ENCODE measurements at places on chromosomes 3 and 15.

GRCh38 chr3:149180057-149180573 is 41.5 kb downstream of the CP start:
- DNase-seq: no peak

DNA sequence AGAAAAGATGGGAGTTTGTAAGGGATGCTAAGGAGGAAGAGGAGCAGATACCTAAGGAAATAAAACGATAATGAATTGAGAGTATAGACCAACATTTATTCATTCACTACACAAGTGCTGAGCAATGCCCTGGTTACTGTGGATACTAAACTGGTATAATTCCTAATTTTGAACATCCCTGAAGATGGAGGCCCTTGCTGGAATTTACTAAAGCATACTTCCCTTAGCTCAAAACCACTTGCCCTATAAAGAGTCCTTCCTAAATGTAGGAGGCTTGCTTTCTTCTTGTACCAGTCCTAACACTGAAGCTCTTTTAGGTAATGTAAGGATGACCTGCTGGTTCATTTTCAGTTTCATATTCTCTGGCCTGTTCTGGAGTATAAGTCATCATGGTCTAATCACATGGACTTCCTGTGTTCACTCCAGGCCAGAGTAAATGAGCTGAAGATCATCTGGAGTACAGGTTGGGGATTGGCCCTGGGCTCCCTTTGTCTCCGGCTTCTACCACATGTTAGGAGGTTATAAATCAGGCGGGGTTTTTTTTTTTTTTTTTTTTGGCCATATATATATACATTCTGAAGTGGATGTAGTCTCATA is 40.1 kb upstream of the MTMR10 start:
- no peak for DNase-seq

DNA sequence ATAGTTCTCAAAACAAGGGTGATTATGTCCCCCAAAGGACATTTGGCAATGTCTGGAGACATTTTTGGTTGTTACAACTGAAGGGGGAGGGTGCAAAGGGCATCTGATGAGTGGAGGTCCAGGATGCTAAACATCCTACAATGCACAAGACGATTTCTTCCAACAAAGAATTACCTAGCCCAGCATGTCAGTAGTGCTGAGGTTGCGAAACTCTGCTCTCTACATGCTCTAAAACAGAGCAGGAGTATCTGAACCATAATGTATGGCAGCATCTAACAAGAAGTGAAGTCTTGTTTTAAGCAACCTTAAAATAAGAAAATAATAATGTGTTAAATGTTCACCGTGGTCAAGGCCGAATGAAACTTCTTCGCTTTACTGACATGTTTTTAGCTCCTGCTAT is 7.0 kb downstream of the GYG1 start:
- DNase-seq: no peak

- DNase-seq: no peak
Observed at GRCh38 chr3:157500232-157500631, 3.0 kb downstream of the VEPH1 start.

DNA sequence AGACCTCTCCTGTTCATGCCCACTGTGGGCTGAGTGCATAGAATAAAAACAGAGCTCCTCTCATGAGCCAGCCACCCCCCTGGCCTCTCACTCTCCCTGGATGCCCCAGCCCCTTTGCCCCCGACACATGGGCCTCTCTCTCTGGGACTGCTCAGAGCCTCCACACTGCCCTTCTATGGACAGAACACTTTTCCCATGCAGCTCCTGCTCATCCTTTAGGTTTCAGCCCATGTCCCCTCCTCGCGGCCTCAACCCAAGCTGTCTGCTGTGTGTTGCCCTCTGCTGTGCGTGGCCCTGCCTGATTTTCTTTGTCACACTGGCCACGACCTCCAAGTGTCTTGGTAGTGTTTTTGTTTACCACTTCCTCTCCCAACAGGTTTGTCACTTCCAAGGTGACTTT is 20.7 kb upstream of the PRR23E start:
- DNase-seq: no peak

DNA sequence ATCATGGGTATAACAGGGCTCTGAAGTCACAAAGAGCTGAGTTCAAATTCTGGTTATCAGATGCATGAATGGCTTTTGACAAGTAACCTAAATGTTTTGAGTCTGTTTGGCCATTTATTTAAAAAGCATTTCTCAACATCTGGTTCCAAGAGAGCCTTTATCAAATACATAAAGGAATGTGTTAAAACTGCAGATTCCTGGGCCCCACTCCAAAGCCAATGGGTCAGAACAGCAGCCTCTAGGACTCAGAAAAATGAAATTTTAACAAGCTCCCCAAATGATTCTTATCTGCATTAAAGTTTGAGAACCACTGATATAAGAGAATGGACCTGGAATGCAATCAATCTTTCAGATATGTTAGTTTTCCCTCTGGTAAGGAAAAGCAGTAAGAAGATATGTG is 3.4 kb downstream of the B4GALT4 start:
- no peak for DNase-seq

- DNase-seq: no peak
Observed at GRCh38 chr3:187210545-187211327, 13.4 kb downstream of the RTP1 start.

GRCh38 chr3:79354179-79354688 is 413.6 kb downstream of the ROBO1 start:
- DNase-seq: no peak

DNA sequence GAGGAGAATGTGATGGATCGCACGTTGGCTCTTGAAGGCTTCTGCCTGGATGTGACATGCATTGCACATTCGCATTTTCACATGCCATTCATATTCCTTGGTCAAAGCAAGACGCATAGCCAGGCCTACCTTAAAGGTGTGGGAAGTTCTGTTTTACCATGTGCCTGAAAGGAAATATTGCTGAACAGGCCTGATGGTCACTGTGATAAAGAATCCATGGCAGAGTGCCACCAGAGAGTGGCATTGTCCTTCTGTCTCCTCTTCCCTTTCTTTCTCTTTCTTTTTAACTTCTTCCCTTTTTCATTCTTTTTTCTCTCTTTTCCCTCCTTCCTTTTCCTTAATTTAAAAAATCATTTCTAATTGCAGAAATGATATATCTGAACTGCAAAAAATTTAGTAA is 15.9 kb upstream of the MITF start:
- DNase-seq: no peak

- no peak for DNase-seq
Observed at GRCh38 chr15:61102281-61102680, 126.8 kb downstream of the RORA start.

GRCh38 chr3:1318296-1319005 is 225.6 kb downstream of the CNTN6 start:
- DNase-seq: no peak

GRCh38 chr3:63764511-63764910 is 54.6 kb upstream of the C3orf49 start:
- no peak for DNase-seq

DNA sequence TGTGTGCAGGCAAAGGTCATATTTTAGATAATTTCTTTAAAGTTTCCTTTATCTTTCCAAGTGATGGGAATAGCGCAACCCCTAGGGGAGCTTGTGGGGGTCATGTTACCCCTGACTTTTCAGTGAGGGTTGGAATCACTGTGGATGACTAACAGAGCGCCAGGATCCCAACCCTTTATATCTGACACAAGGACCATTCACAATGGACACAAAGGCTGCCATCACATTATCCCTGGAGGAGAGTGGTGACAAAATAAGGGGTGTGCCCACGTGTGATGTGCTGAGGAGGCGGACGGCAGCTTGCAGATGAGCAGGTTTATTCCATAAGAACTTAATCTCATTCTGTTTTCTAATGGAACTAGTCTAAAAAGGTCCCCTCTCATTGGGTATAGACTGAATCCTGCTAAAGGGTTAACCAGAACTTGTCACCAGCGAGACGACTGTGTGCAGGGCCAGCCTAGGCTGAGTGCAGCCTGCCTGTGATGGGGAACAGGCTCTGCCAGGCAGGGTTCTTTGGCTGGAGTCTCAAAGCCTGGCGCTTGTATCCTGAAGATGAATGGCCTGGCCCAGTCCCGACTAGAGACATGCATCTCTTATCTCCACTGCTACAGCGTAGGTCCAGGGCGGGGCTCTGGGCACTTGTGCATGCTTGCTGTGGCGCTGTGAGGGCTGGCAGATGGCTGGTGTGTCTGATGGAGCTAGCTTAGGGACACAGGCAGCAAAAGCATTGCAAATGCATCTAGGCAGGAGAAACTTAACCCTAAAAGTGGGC is 50.2 kb downstream of the CHDH start:
- peak; percentile 39 for DNase-seq

DNA sequence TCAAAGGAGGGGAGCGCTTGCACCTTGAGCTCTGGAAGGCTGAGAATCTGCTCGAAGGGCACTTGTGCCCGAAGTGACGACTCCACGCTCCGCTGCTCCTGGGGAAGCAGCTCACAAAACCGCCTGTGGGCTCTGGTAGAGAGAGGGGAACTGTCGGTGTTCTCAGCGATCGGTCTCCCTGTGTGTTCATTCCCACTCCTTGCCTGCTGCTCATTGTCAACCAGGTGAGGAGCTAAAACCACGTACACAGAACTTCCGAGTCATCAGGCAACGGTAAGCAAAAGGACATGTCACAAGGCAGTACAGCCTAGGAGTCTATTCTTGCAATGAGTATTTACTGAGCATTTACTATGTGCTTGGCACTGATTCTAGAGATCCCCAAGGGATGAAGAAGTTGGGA is 1.5 kb downstream of the CIB1 start:
- no peak for DNase-seq

DNA sequence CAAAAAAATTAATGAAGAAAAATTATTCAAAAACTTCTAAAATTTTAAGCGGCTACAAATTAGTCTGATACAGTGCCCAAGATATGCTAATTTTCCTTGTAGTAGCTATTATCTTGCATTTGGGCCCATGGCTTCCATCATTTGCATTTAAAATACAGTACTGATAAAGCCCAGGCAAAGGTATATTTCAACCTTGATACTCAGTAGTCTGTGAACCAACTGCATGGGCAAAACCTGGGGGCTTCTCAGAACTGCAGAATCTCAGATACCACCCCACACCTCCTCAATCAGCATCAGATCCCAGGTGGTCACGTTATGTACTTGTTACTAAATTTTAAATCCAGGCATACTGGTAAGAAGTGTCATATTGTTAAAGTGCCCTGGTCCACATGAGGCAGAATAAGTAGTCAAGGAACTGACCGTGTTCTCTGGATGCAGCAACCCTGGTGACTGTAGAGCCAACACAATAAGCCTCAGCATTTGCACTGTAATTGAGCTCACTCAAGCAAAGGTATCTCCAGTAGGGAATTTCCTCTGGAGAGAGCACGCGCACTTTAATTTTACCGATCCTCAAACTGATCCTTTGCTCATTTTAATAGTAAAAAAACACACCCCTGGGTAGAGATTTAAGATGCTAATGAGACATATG is 31.9 kb downstream of the ZNF385D start:
- no peak for DNase-seq

GRCh38 chr3:165946360-165946759 is 109.1 kb upstream of the BCHE start:
- DNase-seq: no peak

- no peak for DNase-seq
Observed at GRCh38 chr3:38746641-38747040, 69.4 kb downstream of the SCN10A start.

- DNase-seq: no peak
Observed at GRCh38 chr15:53837263-53837662, 77.8 kb upstream of the WDR72 start.

All from activated effector memory CD4-positive, alpha-beta T cell treated with anti-CD3 and anti-CD28 coated beads, Interleukin-2, amount 50 U/mL, for 16 hours (primary cell).